Ascending aorta (tissue), 2 donors: ENCODE measurements at places on chromosomes 11 and 22. TPM values are rescaled to one million over a fixed set of nuclear protein-coding genes. Genes with fewer than 3 reads are reported as not detected.

GRCh38 chr11:16817351-16817750, 78.9 kb downstream of the C11orf58 start:
- no peak for DNase-seq

- DNase-seq, result peak; percentile 70
Observed at GRCh38 chr11:119509969-119510401, 87.0 kb upstream of the THY1 start.

- DNase-seq, result no peak
Observed at GRCh38 chr22:23696326-23696851, 5.6 kb downstream of the RGL4 start.

DNA sequence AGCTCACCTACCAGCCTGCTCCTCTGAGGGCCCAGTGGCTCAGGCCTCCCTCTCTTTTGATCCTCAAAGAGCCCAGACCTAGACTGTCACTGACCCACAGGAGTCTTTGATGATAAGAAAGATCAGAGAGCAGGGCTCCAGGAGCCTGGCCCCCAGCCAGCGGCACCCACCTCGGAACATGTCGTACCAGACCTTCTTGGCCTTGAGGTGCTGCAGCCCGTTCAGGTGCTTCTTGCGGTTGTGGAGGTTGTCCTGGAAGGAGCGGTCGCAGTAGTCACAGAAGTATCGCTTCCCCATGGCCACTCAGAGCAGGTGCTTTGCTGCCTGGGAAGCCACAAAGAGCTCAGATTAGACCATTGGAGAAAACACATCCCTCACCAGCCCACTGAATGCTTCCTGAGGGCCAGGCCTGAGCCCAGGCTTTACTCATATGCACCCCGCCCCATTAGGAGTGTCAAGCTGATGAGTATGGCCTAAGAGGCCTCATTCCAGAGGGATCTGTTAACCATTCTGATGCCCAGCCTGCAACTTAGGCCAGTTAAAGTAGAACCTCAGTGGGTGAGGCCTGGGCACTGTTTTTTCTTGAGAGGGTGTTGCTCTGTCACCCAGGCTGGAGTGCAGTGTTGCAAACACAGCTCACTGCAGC, 18.4 kb downstream of the ZMAT5 start:
- no peak for DNase-seq

DNA sequence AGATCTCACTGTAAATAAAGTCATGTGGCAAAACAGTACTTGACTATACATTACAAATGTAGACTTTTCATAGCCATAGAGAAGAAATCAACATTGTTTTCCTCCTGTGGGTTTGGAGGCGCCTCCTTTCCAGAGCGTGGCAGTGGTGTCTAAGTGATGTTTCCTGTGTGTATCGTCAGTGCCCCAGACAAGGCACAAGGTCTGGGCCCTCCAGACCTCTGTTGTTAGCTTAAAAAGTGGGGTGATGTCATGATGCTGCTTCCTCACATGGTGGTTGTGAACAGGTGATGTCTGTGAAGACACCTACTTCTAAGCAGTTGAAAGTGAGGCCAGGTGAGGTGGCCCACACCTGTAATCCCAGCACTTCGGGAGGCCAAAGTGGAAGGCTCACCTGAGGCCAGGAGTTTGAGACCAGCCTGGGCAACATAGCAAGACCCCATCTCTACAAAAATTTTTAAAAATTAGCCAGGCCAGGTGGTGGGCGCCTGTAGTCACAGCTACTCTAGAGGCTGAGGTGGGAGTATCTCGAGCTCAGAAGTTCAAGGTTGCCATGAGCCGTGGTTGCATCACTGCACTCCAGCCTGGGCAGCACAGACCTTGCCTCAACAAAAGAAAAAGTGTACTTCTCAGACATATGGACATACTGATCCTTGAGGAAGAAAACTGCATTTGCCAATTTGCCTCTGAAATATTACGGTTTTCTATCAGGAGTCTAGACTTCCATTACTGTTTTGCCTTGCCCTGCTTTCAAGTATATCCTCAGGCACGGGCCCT, 15.7 kb downstream of the NUP50 start:
- DNase-seq, result no peak

DNA sequence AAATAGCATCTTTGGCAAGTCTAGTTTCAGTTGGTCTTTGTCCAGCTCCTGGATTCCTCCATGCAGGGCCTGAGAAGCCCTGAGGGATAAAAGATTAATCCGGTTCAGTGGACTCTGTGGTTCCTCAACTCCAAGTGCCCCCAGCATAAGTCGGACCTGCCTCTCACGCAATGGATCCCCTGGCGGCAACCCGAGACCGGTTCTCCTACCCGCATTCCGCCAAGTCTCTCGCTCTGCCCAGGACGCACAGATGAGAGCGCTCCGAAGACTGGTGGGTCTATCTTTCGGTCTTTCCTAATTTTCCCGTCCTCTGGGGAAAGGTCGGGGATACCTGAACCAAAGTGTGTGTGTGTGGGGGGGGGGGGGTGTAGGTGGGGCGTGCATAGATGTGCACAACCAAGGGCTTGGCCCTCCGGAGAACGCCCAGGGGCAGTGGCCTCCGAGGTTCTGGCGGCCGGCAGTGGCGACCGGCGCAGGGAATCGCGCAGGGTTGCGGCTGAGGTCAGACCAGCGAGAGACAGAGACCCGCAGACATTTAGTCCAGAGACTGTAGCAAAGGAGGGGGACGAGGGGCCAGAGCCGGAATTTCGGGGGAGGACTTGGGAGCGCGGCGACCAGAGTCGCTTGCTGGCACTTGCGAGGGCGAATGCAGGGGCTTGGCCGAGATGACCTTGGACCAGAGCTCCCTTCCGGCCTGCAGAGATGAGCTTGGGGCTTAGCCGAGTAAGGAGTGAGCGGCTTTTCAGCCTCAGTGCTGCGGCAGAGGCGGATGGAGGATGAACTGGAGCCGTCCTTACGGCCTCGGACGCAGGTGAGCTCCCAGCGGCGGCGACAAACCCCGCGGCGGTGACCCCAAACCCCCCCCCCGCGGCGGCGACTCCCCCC, 712 bp upstream of the SLC2A11 start:
- no peak for DNase-seq

DNA sequence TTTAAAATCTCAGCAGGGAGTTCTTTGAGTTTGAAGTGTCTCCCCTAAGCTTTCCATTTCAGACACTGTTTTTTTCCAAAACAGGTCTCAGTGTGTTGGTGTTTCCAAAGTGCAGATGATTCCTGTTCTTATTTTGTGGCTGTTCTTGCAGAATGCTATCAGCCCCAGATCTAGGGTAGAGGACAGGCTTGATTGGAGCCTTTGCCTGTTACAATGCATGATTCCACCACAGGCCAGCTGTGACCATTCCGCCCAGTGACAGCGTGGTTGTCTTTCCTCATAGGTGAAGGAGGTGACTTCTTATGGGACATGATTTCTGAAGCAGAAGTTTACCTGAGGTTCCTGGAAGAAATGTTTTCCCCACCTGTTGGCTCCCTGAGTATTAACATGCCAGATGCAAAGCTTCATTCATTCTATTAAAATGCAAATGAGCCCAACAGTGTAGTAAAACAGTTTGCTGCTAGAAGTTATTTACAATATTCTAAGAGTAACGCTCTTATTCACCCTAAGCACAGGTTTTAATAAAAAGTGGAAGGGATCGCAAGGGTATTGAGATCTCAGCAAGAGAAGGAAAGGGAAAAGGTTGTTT, 36.9 kb upstream of the BIRC3 start:
- no peak for DNase-seq

DNA sequence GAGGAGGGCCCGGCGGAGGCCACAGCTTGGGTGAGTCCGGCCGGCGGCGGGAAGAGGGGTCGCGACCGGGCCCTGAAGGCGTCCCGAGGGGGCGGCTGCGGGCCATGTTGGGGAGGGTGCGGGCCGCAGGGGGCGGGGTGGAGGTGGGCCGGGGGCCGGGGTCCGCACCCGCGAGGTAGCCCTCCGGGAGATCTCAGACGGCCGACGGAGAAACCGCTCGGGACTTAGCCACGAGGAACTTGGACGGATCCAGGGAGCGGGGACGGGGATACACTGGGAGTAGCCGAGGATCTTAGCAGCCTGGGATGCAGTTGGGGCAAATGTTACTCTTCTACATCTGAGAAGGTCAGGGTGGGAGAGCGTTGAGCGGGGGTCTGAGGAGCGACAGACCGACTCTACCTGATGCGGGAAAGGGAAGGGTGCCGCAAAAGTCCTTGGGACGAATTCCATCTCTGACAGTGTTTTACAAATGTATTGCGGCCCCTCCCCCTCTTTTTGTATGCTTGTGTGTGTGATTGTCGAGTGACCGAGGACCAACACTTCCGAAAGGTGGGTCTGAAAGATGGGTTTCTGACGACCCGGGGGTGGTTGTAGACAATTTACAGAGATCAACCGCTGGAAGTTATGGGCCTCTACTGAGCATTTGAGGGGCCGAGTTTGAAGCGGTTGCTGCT, 658 bp downstream of the STIP1 start:
- no peak for DNase-seq

- DNase-seq, result no peak
Observed at GRCh38 chr22:23137905-23138561, 3.8 kb downstream of the RSPH14 start.

- DNase-seq, result no peak
Observed at GRCh38 chr11:8080674-8081590, at the start of gene TUB. Gene TUB, plus strand, starts transcription at chr11:8081211. Its CDS starts 300 bp downstream, at chr11:8081511.

DNA sequence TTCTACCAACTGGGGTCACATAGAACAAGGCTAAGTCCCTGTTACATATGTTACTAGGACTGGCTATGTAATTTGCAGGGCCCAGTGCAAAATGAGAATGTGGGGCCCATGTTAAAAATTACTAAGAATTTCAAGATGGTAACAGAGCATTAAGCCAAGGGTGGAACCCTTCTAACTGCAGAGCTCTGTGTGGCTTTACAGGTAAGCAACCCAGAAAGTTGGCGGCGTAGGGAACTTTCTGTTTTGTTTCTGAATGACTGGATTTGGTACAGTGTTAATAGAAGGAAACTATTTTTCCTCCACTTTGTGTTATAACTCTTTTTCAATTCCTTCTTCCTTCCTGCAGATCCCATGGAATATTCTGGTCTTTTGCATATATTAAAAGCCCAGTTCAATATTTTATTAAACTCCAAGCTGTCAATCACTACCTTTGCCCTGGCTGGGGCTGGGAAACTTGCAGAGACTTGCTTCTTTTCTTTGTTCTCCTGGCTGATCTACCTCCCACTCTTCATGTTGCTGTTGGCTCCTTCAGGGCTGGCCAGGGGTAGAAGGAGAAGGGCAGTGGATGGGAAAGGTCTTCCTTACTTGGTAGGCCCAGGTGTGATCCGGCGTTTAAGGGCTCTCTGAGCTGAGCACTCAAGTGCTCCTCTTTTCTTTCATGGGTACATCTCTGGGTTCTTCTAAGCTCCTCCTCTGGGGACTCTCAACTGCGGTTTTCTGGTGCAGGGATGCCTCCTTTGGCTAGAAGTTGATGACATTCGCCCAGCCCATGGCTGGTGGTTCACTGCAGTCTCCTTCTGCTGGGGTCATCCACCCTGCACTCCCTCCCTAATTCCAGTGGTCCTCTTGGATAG, 67.7 kb downstream of the SNX19 start:
- DNase-seq, result no peak

GRCh38 chr11:96293598-96294021, 49.4 kb downstream of the MAML2 start:
- DNase-seq, result no peak

- DNase-seq, result peak; percentile 63
Observed at GRCh38 chr11:61163714-61164605, 2.7 kb upstream of the VPS37C start.

The KCNQ1 gene
- total RNA-seq, result 2.3 TPM

The SERPINH1 gene
- 1,290 TPM for total RNA-seq

The OR8D4 gene
- total RNA-seq, result not detected

The CRYAB gene
- total RNA-seq, result 288 TPM

The GPR83 gene
- total RNA-seq, result not detected

The GGTLC2 gene
- total RNA-seq, result not detected

The EHBP1L1 gene
- total RNA-seq, result 418 TPM

The UPK2 gene
- not detected for total RNA-seq
